ENCODE measurements at places on chromosomes 5 and 9. TPM values are rescaled to one million over a fixed set of nuclear protein-coding genes. Genes with fewer than 3 reads are reported as not detected.

DNAI1 gene
- 2.2 TPM for total RNA-seq

ARHGEF28 gene
- 34.8 TPM for total RNA-seq

GRCh38 chr9:96086936-96087571, 211.6 kb downstream of the ERCC6L2 start:
- no peak for DNase-seq
- H3K36me3 ChIP-seq: no peaks in the 10 kb centered on the region
- H3K4me1 ChIP-seq: no peaks in the 10 kb centered on the region

DNA sequence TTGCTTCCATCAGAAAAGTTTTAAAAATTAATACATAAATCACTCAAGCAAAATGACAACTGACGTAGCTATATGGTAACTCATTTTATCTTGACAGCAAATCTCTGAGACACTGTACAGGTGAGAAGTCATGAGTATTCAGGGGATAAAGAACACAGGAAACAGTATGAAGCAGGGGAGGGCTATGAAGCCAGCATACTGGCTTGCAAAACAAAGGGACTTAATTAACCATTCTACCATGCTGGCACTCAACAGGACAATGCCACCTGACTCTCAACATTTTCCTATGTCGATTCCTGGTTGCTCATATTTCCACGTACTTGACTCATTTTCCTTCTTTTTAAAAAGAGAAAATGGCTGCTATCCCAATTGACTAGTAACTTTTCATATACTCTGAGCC, 151.4 kb upstream of the RETREG1 start:
- H3K27me3 ChIP-seq: no peaks in the 10 kb centered on the region
- DNase-seq: no peak
- H3K4me3 ChIP-seq: no peak overlapping the region
- no peak overlapping the region for H3K27ac ChIP-seq
- no peaks in the 10 kb centered on the region for H3K4me1 ChIP-seq

- no peak overlapping the region for H3K27ac ChIP-seq
- no peaks in the 10 kb centered on the region for H3K4me1 ChIP-seq
- no peak for DNase-seq
- H3K36me3 ChIP-seq: no peaks in the 10 kb centered on the region
- H3K27me3 ChIP-seq: no peaks in the 10 kb centered on the region
Observed at GRCh38 chr5:171596391-171596878, 177.0 kb downstream of the FGF18 start.

DNA sequence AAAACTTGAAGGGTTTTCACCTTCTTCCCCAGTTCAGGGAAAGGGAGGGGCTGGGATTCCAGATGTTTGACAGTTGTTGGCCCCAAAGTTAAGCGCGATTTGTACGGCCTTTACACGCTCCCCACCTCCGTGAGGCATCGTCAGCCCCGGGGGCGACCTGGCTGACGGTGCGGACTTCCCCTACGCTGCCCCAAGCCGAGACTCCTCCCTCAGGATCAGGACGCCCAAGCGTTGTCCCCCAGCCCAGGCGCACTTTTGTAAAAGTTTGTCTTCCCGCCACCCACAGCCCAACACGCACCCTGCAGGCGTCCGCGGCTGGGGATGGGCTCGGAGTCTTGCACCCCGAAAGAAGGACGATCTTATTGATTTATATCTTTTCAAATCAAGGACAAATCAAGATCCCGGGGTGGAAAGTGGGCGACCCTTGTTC, 713 bp downstream of the MOB3B start:
- no peak overlapping the region for H3K27ac ChIP-seq
- H3K4me3 ChIP-seq: peak overlapping the region; percentile 40
- no peaks in the 10 kb centered on the region for H3K36me3 ChIP-seq
- DNase-seq: no peak
- no peaks in the 10 kb centered on the region for H3K4me1 ChIP-seq
